Stimulated activated CD4-positive, alpha-beta T cell treated with anti-CD3 and anti-CD28 coated beads, Interleukin-1b, Interleukin-23, amount 100 ng/mL, for 4 hours (primary cell): ENCODE measurements at places on chromosomes 1 and 21.

DNA sequence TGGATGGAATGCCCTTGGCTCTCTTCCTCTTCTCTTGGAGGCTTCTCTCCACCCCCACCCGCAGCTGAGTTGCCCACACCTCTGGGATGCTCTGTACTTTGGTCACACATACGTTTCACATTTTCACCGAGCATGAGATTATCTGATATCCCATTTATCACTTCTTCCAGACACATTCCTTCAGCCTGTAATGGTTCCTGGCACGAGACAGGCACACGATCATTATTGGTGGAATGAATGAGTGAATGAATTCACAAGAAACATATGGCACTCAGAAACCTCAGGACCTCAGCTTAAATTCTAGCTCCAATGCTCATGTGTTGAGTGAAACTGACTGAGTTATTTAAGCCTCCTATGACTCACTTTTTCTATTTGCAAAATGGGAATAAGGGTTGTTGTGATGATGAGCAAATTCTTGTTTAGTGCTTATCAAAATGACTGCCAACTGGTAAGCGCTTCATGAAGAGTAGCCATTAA lies 242.7 kb upstream of the JUN start:
- DNase-seq = no peak

DNA sequence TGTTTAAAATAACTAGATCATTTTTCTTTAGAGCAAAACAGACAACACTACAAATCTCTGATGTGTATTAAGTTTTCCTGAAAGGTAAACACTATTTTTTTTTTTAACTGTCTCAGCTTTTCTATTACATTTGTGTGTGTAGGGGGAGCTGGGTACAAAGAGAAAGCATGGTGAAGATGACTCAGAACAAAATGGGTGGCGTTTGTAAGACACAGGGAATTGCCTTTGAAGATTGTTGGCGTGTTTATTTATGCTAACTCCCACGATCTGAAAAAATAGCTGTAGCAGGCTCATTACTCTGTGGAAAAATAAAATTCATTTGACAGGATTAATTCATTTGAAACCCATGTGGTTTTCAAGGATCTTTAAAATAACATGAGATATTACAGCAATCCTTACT lies 285.1 kb downstream of the RYR2 start:
- DNase-seq = no peak

DNA sequence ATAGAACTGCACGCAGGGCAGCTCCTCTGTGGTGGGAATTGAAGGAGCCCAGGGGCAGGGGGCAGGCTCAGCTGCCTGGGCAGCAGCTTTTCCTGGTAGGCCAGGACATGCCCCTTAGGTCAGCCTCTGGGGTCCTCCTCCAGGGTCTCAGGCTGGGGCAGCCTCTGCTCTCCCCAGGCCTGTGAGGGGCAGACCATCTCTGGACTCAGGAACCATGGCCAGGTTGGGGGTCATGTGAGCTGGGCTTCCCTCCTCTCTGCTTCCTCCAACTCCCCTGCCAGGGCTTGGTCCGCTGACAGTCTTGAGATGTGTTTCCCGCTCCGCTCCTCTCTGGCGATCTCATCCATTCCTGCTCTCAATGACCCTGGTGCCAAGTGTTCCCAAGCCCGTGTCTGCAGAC lies 5.7 kb downstream of the C1orf210 start:
- DNase-seq = no peak

- DNase-seq = no peak
These were observed 282.9 kb downstream of the PBX1 start for GRCh38 chr1:164841702-164842465.

- DNase-seq = no peak
These were observed 24.4 kb upstream of the AGBL4 start for GRCh38 chr1:50047916-50048694.

DNA sequence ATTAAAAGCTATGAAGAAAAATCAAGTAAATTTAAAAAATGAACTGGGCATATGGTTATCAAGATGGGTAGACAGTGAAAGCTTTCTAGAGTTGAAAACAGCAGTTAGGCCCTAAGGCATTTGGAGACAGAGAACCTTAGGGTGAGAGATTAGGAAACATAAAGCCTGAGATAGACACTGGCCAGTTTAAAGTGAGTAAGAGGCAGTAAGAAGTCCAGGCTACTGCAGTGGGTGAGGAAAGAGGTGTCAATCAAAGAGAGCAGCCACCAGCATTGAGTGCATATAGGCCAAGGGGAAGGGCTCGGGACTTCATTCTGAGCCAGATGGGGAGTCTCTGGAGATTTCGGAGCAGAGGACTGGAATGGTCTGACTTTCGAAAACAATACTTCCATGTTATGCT lies 1360.5 kb upstream of the ADGRL4 start:
- no peak for DNase-seq

DNA sequence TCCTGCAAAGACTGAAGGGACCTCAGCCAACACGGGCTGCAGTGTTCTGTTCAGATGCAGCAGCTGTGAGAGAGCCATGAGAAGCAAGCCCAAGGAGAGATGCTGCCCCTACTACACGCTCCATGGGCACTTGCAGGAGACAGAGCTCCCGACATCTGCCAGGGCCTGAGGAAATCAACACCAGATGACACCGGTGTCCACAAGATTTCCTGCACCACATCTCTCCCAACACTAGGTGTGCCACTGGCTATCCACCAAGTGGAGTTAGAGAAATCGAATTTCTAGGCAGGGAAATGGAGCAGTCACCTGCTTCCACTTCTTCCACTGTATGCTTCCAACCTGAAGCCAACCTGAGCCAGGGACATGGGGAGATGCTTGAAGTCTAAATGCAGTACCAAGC lies 445.3 kb downstream of the RWDD3 start:
- DNase-seq = no peak

DNA sequence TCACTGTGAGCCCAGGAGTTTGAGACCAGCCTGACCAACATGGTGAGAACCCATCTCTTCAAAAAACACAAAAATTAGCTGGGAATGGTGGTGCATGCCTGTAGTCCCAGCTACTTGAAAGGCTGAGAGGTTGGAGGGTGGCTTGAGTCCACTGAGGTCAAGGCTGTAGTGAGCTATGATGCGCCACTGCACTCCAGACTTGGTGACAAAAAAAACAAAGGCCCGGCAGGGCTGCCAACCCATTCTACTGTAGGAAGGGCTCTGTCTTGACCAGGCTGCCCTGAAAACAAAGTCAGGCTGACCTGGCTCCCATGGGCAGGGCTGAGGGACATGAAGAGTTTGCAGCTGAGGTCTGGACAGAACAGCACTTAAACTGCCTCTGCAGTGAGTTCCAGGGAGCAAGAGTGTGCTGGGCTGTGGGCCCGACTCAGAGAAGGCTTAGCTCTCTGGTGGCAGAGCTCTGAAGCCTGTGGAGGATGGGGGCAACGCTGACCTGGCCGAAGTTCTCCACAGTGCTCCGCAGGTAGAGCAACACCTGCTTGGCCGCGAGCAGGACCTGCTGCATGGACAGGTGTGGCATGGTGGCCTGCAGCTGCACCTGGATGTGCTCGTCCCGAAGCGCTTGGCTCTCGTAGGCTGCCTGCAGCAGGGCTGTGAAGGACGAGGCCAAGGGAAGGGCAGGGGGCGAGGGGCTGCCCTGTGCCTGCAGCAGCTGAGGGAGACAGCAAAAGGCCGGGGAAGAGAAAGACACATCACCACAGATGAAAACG lies 42.4 kb downstream of the URB1 start:
- DNase-seq = no peak

DNA sequence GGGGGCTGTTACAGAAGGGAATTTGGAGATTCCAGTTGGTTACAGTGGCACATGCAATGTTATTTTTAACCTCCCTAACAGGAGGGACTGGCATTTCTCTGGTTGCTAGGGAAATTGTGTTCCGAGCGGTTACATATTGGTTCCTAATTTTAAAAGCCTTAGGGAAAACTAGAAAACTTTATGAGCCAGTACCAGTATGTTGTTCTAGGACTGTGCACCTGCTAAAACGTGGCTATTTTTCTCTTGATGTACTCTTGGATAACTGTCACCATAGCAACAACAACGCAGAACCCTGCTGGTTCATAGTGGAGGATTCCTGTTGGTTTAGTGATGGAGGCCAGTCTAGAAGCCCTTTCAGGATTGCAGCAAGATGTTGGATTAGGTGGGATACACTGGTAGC lies 68.9 kb upstream of the PGBD5 start:
- DNase-seq = no peak

- no peak for DNase-seq
These were observed 6.8 kb upstream of the DPH2 start for GRCh38 chr1:43963006-43963405.

GRCh38 chr1:59436637-59437036 lies 139.7 kb downstream of the FGGY start:
- no peak for DNase-seq

GRCh38 chr21:32708069-32708468 lies 19.7 kb downstream of the SYNJ1 start:
- DNase-seq = no peak

GRCh38 chr1:17031436-17031835 lies 19.7 kb upstream of the ATP13A2 start:
- no peak for DNase-seq

GRCh38 chr21:17436626-17437111 lies 76.2 kb upstream of the CXADR start:
- DNase-seq = no peak

GRCh38 chr1:56438901-56439551 lies 140.3 kb downstream of the PLPP3 start:
- DNase-seq = no peak

DNA sequence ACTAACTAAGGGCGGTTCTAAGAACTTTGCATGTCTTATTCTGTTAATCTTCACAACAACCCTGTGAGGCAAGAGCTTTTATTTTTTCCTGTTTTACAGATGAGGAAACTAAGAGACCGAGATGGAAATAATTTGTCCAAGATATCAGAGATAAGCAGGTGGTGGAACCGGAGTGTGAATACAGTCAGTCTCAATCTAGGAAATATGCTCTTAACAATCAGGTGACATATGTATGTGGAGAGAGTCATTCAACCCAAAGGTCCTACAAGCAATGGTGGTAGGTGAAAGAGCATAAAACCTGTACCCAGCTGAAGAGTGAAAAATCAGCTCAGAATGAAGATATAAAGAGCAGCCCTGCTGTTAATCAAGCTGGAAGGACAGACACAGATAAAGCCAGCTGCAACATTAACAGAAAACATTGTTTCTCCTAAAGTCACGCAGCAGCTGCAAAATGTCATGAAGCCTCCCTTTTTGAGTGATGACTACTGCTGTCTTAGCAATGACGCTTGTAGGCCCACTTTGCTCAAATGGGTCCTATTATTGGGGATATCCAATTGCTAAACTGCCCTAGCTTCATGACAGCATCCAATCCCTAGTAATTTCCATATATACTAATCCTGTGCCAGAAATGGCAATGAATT lies 30.5 kb upstream of the FCAMR start:
- no peak for DNase-seq

DNA sequence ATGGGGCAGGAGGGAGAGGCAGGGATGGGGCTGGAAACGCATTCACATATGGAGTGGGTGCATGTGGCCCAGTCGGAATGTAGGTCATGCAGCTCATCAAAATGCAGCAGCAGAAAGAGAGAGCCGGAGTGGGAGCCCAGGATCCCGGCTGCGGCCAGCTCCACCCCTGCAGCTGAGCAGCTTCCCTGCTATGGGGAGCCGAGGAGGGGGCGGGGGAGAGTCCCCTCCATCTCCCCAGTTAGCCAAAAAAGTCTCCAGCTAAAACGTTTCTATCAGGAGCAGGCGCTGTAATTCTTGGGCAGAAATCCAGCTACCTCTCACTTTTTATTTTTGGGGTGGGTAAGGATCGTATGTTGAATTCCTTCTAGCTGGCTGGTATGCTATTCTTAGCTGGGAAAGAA lies 39.7 kb downstream of the MRPL37 start:
- no peak for DNase-seq

DNA sequence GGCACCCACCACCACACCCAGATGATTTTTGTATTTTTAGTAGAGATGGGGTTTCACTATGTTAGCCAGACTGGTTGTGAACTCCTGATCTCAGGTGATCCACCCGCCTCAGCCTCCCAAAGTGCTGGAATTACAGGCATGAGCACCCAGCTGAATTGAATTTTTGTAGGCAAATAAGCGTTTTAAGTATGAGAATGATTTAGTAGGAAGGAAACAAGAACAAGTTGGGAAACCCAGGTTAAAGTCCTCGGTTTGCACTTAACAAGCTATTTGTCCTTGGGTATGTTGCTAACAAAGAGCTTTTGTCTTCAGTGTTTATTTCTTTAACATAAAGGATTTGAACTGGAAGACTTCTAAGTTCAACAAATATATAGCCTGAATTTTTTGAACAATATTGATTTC lies 23.9 kb downstream of the BTF3L4 start:
- DNase-seq = no peak
